ENCODE measurements at places on chromosomes 5 and 9. TPM values are rescaled to one million over a fixed set of nuclear protein-coding genes. Genes with fewer than 3 reads are reported as not detected.

DNA sequence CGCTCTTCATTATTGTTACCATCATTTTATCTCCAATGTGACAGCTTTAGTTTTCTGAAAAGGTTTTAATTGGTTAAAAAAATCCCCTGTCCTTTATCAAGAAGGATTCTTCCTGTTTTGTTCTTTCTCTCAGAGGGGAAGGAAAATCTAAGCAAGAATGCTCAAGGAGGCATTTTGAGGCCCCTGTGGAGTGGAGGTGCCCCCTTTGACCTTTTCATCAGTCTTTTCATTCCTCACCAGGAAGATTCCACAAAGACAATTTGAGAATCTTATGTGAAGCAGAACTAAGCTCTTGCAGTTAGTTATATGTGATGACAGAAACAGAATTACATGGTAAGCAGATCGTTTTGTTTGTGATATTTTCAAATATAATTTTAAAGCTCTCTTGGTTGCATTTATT, 489.6 kb downstream of the MAN2A1 start:
- no peak for DNase-seq

DNA sequence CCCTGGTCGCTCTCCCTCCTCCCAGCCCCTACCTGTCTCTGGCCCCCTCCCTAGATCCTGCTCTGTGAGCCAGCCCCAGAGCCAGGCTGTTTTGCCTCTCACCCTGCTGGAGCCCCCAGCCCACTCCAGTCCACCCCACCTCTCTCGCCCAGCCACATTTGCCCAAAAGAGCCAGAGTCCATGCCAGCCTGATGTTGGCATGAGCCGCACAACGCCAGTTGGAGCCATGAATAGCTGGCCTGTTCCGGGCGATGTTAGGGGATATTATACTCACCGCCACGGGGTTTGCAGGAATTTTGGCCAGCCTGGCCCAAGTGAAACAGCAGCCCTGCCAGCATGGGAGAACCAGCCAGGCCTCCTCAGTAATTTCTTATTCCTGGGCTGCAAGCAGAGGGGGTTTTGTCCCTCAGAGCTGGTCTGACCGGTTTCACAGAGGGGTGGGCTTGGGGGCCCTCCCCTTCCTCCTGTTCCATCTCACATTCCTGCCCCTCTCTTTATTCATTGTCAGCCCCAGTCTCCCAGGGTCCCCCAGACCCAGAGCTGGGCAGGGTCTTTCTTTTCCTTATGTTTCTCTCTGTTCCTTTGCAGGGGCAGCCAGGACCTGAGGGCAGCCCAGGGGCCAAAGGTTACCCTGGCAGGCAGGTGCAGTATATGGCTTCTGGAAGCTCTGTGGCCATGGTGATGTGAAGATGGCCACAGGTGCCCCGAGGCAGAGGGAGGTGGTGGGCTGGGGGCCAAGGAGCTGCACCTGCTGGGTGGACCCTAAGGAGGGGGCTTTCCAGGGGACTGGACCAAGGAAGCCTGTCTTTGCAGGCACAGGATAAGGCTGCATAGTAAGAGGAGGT, 50.1 kb downstream of the COL27A1 start:
- no peak for DNase-seq

DNA sequence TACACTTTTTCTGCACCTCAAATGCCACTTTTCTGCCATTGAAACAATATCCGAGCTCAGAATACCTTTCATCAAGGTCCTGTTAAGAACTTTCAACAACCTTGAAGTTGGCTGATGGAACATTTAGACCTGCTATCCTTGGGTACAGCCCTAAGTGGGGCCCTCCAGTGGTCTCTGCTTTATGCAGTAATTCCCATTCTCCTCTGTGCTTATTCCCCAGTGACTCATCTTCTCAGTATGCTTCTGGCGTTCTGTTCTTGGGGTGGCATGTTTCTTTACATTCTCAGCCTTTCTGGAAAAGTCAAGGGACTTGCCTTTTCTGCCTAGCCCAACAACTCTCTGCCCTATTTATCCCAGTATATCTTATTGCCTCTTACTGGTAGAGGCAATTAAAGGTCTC, 7.1 kb downstream of the ANP32B start:
- DNase-seq: no peak

DNA sequence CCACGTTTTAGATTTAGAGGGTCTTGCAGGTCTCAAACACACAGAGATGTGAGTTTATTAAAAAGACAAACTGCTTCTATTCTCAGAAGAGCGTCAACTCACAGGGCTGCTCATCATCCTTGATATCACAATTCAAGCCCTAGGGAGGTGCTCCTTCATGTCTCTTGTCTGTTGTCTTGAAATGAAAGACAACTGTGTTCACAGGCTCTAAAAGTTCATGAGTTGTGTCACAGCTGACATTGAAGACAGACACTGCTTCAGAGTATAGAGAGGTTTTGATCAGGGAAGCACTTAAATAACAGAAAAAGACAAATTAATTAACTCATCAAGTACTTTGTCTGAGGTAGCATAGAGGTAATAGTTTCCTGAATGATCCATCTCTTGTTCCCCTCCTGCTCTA, 1917.6 kb upstream of the WWC1 start:
- no peak for DNase-seq

- no peak for DNase-seq
These were observed 6.4 kb upstream of the SMIM32 start for GRCh38 chr5:136199408-136199807.

Gene AIF1L
- total RNA-seq: not detected

- DNase-seq: no peak
These were observed 183.9 kb upstream of the POU5F2 start for GRCh38 chr5:93925321-93925720.

- no peak for DNase-seq
These were observed 607 bp downstream of the UQCRQ start for GRCh38 chr5:132867046-132867451.

- no peak for DNase-seq
These were observed 15.7 kb downstream of the TTC23L start for GRCh38 chr5:34854459-34855174.

Gene IRX2
- total RNA-seq: not detected

GRCh38 chr9:4905135-4905490, 80.0 kb upstream of the JAK2 start:
- DNase-seq: no peak

GRCh38 chr5:84688566-84688965, 303.9 kb upstream of the EDIL3 start:
- no peak for DNase-seq

- no peak for DNase-seq
These were observed 1257.8 kb downstream of the MAT2B start for GRCh38 chr5:164763206-164763605.

Gene C7
- total RNA-seq: not detected

Measured in CD8-positive, alpha-beta T cell (primary cell).